H7 (cell line): ENCODE measurements at places on chromosomes 4 and X. TPM values are rescaled to one million over a fixed set of nuclear protein-coding genes. Genes with fewer than 3 reads are reported as not detected.

The IL1RAPL2 gene
- total RNA-seq = 0.03 and 0.22 TPM in 2 replicates

The SHOX gene
- not detected in 2 replicates for total RNA-seq

The WDR1 gene
- total RNA-seq = 219 and 254 TPM in 2 replicates

The DGAT2L6 gene
- 0.07 TPM in 1 of 2 replicates, not detected in the other for total RNA-seq

The AKAP17A gene
- total RNA-seq = 52.9 and 76.2 TPM in 2 replicates

The GAGE12E gene
- total RNA-seq = not detected in 2 replicates

The XAGE1A gene
- not detected in 2 replicates for total RNA-seq

The ARR3 gene
- not detected in 2 replicates for total RNA-seq

The ABLIM2 gene
- 1.6 and 1.9 TPM in 2 replicates for total RNA-seq

The DGKK gene
- total RNA-seq = 0.67 and 1.4 TPM in 2 replicates

The BST1 gene
- total RNA-seq = 0.80 and 1.00 TPM in 2 replicates

The YTHDC1 gene
- total RNA-seq = 53.0 and 83.7 TPM in 2 replicates

The CDKN2AIP gene
- total RNA-seq = 17.0 and 19.7 TPM in 2 replicates

The MAGEA4 gene
- 94.1 and 138 TPM in 2 replicates for total RNA-seq

The TRIM60 gene
- total RNA-seq = not detected in 2 replicates

The SAGE1 gene
- 0.03 and 0.33 TPM in 2 replicates for total RNA-seq

The EFHC2 gene
- total RNA-seq = 0.69 and 0.89 TPM in 2 replicates

The AADAT gene
- total RNA-seq = 22.4 and 28.3 TPM in 2 replicates

The MTMR8 gene
- total RNA-seq = 3.2 and 5.1 TPM in 2 replicates

The RRH gene
- not detected in 2 replicates for total RNA-seq

The CPE gene
- 23.2 and 32.6 TPM in 2 replicates for total RNA-seq

The AKAP14 gene
- not detected in 2 replicates for total RNA-seq

The S100G gene
- total RNA-seq = not detected in 2 replicates

The MAP9 gene
- 2.6 and 2.7 TPM in 2 replicates for total RNA-seq

The NDP gene
- total RNA-seq = not detected in 2 replicates

The NUDT10 gene
- total RNA-seq = 30.3 and 31.7 TPM in 2 replicates

The CSAG1 gene
- not detected in 2 replicates for total RNA-seq

The TXK gene
- not detected in 2 replicates for total RNA-seq

The SERPINA7 gene
- not detected in 2 replicates for total RNA-seq

The EGF gene
- 4.1 and 5.3 TPM in 2 replicates for total RNA-seq

The SH3D19 gene
- 24.8 and 26.8 TPM in 2 replicates for total RNA-seq

The GABRA4 gene
- 0.07 TPM in 1 of 2 replicates, not detected in the other for total RNA-seq

The PGAM4 gene
- total RNA-seq = 0.26 and 0.28 TPM in 2 replicates

The PRRG1 gene
- total RNA-seq = 9.1 and 16.4 TPM in 2 replicates

The TLR10 gene
- not detected in 2 replicates for total RNA-seq

The MAGEA2 gene
- total RNA-seq = 1.2 and 3.5 TPM in 2 replicates

The CT45A10 gene
- total RNA-seq = 0.55 and 3.6 TPM in 2 replicates

The KCNIP4 gene
- total RNA-seq = not detected in 2 replicates

The ITIH6 gene
- not detected in 2 replicates for total RNA-seq

The SLC6A14 gene
- total RNA-seq = 0.03 TPM in 1 of 2 replicates, not detected in the other

The UGT2B17 gene
- total RNA-seq = not detected in 2 replicates

The KLB gene
- 0.04 TPM in 1 of 2 replicates, not detected in the other for total RNA-seq

The MID2 gene
- 8.4 and 9.4 TPM in 2 replicates for total RNA-seq

The ANKRD50 gene
- 9.9 and 14.4 TPM in 2 replicates for total RNA-seq

The ACTRT1 gene
- not detected in 2 replicates for total RNA-seq

The BTK gene
- 0.07 and 0.11 TPM in 2 replicates for total RNA-seq

The WDFY3 gene
- total RNA-seq = 19.5 and 39.4 TPM in 2 replicates

The AFP gene
- total RNA-seq = 4.2 and 5.4 TPM in 2 replicates

The FATE1 gene
- 0.11 TPM in 1 of 2 replicates, not detected in the other for total RNA-seq

The RAB40A gene
- 0.10 and 0.52 TPM in 2 replicates for total RNA-seq
